Fibroblast of skin of left quadriceps (primary cell): ENCODE measurements at places on chromosomes 1 and 21.

GRCh38 chr1:178037510-178038253, 56.2 kb upstream of the RASAL2 start:
- peak; percentile 34 for DNase-seq

DNA sequence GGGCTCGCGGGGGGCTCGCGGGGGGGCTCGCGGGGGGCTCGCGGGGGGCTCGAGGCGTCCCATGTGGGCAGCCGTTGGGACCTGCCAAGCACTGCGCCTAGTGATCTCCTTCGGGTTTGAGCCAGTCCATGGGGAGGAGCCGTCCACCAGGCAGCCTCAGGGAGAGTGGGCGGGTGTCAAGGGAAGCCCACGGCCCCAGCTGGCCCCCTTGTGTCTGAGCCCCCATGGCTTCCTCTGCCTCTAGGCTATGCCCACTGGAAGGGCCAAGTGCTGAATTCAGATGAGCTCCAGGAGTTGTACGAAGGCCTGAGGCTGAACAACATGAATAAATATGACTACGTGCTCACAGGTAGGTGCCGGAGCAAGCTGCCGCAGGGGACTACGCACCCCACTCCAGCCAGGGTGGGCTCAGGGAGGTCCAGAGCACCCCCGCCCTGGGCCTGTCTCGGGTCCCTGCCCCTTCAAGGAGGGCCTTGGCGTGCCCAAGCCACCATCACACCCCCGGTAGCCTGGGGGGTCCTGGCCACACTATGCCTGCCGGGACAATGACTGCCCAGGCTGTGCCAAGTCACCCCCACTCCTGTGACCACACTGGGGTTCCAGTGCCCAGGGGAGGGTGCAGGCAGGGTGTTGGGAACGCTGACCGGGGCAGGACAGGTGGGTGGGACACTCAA, 22.6 kb downstream of the PDXK start:
- DNase-seq = no peak

DNA sequence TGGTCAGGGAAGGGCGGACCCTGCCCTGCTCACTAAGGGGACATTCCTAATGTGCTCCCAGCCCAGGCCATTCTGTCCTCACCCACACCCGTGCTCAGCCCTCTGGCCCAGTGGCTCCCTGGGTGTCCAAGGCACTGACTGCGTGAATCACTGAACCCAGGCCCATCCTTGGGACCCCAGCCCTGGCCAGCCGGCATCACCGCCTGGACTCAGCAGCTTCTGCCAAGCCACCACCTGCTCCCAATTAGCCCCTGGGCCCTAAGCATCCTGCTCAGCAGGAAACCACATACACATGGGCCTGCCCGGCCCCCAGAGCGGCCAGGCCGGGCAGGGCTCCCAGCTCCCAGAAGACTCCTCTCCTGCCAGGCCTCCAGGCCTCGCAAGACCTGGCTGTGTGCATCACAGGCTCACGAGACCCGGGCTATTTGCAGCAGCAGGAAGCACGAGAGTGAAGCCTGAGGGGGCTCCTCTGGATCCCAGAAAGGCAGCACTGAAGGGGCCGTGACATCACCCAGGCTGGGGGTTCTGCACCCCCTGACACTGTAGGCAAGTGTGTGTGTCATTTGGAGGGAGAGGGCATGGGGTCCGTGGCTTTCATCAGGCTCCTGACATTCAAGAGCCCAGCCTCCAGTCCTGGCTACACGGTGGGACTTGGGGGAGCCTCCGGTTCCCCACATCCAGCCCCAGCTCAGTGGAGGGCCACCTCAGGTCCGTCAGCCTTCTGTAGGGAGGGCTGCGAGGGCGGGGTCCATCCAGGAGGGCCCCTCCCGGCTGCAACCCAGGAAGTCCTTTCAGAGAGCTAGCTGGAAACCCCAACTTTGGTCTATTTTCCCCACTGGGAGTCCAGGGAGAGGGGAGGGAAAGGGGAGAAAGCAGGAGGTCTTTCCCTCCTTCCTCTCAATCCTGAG, 1.6 kb downstream of the MFAP2 start:
- peak; percentile 69 for DNase-seq

- no peak for DNase-seq
Observed at GRCh38 chr1:26126321-26127084, 14.9 kb downstream of the PDIK1L start.

DNA sequence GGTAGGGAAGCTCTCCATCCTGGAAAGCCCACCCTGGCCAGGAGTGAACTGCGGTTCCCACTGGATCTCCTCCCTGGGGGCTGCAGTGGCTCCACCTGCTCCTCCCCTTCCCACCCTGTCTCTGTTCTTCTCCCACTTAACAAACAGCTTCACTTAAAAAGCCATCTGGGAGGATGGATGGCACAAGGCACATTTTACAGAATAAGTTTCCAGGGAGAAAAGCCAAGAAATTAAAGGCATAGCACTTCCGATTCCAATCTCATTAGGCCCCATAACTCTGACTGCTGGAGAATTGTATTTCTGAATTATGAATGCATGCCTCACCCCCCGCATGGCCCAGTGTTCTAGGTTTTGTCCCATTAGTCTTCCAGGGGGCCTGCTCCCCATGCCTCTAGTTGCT, 718.3 kb downstream of the PTPRU start:
- no peak for DNase-seq

DNA sequence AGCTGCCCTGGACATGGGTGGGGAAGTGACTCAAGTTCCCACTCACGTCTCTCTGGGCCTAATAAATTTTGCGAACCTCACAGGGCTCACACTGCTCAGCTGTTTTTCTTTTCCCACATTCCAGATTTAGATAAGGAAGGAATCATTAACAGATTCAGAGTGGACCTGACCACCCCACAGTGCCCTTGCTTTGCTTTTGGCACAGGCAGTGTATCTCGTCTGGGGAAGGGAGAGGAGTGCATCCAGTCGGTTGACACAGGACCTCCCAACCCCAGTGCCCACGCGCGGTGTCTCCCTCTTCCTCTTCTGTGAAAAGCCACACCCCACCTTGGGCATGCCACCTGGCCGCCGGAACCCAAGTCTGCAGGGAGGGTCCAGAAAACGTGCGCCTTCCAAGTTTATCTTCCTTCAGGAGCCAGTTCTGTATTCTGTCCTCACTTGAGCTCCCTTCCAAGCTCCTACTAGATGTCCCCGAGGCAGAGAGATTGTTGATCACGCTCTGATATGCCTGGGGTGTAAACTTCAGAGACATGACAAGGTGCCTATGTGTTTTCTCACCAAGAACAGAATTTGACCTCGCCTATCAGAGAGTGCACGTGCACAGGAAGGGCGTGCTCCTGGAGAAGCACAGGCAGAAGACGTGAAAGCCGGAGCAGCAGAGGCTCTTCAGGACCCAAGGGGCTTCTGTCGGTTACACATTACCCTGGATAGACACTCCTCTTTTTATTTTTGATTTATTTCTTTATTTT, 9.5 kb upstream of the SLC2A5 start:
- no peak for DNase-seq

GRCh38 chr1:211925016-211925415, 94.5 kb upstream of the LPGAT1 start:
- DNase-seq = no peak

DNA sequence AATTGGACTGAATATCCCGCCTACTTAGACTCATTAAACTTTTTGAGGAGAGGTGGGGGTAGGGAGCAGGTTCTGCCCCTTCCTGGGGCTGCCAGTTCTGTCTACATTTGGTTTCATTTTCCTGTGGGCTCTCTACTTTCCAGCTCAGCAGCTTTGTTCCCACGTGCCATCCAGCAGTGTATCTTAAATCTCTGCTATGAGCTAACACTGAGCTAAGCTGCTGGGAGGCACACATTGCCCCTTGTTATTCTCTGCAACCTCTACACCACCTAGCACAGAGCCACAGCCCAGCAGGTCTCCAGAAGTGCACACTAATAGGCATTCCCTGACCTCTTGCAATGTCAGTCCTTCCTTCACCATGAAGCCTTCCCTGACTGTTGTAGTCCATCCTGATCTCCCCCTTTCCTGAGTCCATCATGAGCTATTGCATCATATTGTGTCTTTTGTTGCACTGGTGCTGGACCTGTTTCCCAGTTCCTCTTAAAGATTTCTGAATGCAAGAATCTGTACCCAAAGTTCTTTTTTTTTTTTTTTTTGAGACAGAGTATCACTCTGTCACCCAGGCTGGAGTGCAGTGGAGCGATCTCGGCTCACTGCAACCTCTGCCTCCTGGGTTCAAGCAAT, 28.7 kb upstream of the NRDC start:
- no peak for DNase-seq

- no peak for DNase-seq
Observed at GRCh38 chr1:92973203-92973897, 12.1 kb upstream of the DIPK1A start.

- DNase-seq = no peak
Observed at GRCh38 chr1:46551597-46552095, at the start of gene KNCN. TSS of gene KNCN (minus strand) at chr1:46551647. CDS start at chr1:46551215, 432 bp downstream.

- DNase-seq = no peak
Observed at GRCh38 chr1:84350550-84350949, 47.7 kb upstream of the DNASE2B start.

- DNase-seq = no peak
Observed at GRCh38 chr1:112439592-112439991, 43.6 kb downstream of the CTTNBP2NL start.

GRCh38 chr1:156618853-156619581, at the start of gene HAPLN2:
TSS of gene HAPLN2 (plus strand) at chr1:156619415. CDS start at chr1:156623491, 4,076 bp downstream.
- no peak for DNase-seq

- no peak for DNase-seq
Observed at GRCh38 chr1:44048532-44049215, 17.4 kb upstream of the SLC6A9 start.

- peak; percentile 52 for DNase-seq
Observed at GRCh38 chr1:60078182-60078581, 4.6 kb upstream of the C1orf87 start.
